ENCODE measurements at places on chromosomes 1 and 21.

- no peak for DNase-seq
Observed at GRCh38 chr1:8625981-8626898, 191.2 kb downstream of the RERE start.

GRCh38 chr1:48652334-48652733 is 124.4 kb downstream of the BEND5 start:
- DNase-seq, result no peak

GRCh38 chr1:234199476-234200127 is 173.7 kb upstream of the COA6 start:
- no peak for DNase-seq

DNA sequence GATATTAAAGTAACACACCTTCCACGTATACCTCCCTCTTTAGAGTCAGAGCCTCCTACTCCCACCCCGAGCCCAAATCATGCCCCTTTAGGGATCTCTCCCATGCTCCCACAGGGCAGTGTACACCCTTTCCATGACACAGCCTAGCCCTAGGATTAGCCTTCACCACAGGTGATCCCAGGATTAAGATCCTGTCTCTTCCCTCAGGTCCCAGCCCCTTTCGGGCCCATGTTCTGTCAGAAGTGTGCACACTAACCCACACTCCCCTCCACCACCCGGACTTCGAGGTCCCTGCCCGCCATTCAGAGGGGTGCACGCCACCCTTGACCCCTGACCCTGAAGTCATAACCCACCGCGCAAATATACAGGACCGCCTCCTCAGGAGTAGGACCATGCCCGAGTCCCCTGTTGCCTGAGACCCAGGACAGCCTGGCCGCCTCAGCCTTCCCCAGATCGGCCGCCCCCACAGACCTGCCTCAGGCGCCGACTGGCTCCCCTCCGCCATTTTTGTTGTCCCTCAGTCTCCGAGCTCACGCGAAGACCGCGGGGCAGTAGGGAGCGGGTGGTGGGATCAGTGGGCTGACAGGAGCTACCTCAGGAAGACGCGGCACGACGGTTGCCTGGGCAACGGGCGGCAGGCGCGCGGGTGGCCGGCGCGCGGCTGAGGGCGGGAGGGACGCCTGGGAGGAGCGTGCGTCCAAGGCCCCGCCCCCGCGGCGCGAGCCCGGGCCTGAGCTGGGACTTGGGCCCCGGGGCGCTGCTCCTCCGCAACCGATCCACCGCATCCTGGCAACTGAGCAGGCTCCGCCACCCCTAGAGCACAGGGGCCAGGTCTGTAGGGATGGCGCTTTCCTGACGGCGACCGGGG is at the start of gene AGBL4:
TSS of gene AGBL4 (minus strand) at position 663 of the 868 bp plus-strand sequence.
- no peak for DNase-seq

GRCh38 chr1:19412654-19413053 is 72.7 kb downstream of the CAPZB start:
- DNase-seq, result no peak

- DNase-seq, result no peak
Observed at GRCh38 chr21:45373991-45374816, 30.8 kb upstream of the COL18A1 start.

GRCh38 chr1:65423884-65424572 is 3.6 kb downstream of the LEPR start:
- no peak for DNase-seq

GRCh38 chr21:38027901-38028498 is 111.7 kb upstream of the KCNJ6 start:
- no peak for DNase-seq

DNA sequence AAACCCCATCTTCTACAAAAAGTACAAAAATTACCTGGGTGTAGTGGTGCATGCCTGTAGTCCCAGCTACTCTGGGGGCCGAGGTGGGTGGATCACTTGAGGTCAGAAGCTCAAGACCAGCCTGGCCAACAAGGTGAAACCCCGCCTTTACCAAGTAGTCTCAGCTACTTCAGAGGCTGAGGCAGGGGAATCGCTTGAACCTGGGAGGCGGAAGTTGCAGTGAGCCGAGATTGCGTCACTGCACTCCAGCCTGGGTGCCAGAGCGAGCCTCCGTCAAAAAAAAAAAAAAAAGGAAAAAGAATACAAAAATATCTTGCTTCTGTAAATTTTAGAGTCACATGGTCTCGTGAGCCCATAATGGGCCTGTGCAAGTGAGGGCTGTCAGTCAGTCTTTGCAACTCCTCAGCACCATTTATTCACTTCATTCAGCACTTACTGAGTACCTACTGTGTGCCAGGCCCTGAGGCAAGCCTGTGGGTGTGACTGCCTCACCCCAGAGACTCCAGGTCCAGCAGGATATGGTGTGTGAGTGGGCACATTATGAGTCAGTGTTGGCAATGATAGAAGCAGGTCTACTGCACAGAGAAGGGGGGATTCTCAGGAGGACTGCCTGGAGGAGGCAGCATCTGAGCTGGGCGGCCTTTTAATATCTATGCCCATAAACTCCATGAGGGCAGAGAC is 46.8 kb upstream of the TARDBP start:
- no peak for DNase-seq

DNA sequence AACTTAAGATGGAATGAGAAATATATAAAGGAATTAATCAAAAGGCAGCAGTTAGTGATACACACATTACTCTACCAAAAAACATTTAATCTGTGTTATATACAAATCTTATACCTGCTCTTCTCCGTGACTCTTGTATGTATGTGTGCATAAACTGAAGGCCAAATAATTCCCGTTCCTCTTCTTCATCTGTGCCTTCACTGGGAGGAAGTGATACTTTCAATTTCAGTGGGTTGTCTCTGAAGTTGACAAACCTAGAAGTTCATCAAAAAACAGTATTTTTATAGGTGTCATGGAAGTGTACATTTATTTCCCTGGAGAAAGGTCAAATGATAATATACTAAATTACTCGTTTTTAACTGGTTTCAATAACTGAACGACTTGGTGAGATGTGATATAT is 19.3 kb downstream of the TRMT13 start:
- no peak for DNase-seq

GRCh38 chr1:234763367-234763766 is 153.4 kb upstream of the IRF2BP2 start:
- no peak for DNase-seq

DNA sequence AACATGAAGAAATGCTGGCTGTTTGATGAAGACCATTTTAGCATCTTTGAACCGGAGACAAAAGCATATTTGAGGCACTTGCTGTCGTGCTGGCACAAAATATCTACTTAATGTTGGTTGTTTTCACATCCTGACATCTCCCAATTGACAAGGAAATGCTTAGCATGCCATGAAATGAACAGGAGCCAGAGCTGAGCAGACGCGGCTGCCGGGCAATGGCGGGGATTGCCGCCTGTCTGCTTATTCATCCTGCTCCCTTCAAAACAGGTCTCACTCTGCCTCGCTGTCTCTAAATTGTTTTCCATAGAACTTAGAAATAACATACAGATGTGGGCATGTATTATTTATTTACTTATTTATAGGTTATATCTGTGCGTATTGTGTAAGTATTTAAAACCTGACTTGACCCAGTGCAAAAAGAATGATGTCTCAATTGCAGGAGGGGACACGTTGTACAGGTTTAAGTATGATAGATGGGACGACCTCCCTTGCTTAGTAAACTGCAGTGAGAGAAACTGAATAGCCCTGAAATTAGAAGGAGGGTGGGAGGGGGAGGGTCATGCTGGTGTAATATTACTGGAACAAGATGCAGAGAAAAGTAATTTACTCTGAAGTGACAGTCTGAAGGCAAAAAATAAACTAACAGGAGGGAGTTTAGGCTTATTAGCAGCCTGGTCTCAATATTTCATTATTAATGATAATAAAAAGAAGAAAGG is 590.4 kb upstream of the PLXNA2 start:
- no peak for DNase-seq

GRCh38 chr1:24861821-24862727 is 68.0 kb downstream of the RUNX3 start:
- DNase-seq, result no peak

GRCh38 chr1:5991381-5992025 is 722 bp downstream of the NPHP4 start:
- DNase-seq, result no peak

DNA sequence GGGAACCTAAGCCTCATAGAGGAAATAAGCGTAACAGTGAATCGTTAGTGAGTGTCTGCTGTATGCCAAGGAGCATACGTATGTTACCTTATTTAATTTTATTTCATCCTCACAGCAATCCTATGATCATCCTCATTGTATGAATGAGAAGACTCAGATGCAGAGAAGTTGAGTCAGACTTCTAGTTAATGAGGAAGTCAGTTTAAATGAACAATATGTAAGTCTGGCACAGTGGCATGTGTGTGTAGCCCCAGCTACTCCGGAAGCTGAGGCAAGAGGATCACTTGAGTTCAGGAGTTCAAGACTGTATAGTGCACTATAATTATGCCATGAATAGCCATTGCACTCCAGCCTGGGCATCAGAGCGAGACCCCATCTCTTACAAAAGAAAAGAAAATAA is 148.0 kb downstream of the ZZZ3 start:
- DNase-seq, result no peak

DNA sequence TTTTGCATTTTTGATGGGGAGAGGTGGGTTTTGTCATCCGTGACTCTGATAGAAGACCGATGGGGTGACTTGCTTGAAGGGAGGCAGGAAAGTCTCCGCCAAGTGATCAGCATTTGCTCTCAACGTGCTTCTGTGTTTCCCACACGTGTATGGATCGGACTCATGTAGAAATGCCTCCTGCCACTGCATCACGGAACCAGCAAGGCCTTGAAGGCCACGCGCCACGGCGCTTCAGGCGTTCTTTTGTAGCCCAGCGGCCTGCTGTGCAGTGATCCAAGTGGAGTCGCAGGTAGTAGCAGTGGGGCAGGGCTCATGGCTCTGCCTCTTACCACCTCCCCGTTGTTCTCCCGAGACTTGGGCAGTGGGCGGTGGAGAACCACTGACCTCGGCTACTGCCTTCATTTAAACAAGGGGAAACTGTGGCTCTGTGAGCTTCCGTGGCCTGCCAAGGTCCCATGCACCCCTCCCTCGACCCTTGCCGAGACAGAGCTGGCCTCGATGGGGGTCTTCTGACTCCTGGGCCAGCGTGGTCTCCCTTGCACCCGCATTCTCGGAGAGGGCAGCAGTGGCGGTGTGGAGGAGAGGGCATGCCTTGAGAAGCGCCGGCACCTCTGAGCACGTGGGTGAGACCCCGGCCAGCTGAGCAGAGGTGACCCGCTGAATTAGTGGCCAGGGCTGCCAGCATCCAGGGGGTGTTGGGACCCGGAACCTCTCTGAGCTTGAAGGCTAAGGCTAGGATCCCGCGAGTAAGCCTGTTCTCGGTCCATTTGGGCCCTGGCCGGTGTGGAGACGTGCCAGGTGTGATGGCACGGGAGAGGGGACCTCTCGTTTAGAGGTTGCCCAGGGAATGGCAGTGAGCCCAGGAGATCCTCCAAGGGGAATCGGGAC is 46.1 kb upstream of the ABCG1 start:
- no peak for DNase-seq

- DNase-seq, result no peak
Observed at GRCh38 chr1:103146166-103146565, 37.8 kb upstream of the COL11A1 start.

DNA sequence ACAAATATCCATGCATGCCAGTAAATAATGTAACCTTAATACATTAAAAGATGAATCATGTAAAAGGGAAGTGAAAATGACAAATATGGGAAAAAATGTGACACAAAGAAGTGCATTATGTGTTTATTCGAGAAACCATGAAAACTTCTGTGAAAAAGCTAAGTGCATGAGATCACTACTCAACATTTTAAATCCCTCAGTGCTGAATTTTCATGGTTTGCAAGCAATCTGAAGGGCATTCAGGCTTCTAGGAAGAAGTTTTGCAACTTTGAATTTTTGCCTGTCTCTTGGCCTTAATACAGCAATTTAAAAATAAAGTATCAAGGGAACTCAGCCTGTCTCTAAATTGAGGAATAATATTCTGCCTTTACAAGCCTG is 78.2 kb downstream of the MAP3K7CL start:
- DNase-seq, result no peak

GRCh38 chr1:244887281-244887680 is 22.9 kb upstream of the HNRNPU start:
- DNase-seq, result no peak

DNA sequence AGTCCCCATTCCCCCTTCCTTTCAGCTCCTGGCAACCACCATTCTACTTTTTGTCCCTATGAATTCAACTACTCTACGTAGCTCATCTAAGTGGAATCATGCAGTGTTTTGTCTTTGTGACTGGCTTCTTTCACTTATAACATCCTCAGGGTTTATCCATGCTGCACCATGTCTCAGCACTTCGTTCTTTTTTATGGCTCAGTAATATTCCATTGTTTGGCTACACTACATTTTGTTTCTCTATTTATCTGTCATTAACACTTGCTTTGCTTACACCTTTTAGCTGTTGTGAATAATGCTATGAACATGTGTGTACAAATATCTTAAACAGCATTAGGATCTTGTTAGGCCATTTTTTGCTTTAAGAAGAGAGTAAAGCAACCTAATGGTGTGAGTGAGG is 1.5 kb upstream of the MRPS14 start:
- no peak for DNase-seq

- no peak for DNase-seq
Observed at GRCh38 chr1:81233591-81233990, 567.1 kb upstream of the ADGRL2 start.

DNA sequence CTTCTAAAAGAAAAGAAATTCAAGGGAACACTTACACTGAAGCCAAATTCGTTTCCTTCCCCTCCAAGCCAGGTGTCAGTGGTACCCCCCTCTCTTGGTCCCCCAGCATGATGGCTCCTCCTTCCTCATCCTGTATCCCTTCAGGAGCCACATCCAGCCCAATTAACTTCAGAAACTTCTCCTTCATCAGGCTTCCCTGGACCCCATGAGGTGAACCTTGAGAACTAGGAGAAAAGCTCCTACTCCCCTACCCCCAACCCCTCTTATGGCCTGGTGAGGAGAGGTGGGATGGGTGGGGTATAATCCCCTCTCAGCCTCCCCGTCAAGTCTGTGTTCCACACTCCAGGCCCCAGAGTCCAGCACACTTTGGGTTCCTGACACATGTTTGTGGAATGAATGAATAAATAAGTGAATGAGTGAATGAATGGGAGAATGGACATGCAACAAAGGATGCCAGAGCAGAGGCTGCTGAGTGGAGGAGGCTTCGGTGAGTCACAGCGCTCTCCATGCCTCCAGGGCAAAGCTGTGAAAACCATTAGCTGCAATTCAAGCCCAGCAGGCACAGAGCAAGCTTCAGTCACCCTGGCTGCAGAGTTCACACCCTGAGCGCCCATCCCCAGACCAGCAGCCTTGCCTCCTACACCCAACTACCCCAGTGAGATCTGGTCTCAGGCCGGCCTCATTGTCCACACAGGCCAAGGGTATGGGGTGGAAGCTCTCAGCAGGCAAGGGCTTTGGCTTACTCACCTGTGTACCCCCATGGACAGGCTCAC is 43.8 kb downstream of the BATF3 start:
- no peak for DNase-seq

DNA sequence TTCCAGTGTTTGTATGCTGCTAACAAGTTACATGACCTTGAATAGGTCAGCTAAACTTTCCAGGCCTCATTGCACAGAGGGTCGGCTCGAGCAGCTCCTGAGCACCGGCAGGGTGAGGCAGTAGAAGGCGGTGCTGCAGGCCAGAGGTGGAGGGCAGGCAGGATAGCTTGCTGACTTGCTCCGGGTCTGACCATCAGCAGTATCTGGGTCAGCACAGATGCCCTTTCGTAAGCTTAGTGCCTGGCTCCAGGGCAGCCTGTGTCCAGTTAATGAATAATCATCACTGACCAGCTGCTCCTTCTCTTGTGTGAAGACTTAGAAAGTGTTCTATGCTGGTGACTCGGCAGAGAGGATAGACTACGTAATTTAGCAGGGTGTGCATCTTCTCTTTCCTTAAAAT is 6.9 kb downstream of the MAPKAPK2 start:
- no peak for DNase-seq

- no peak for DNase-seq
Observed at GRCh38 chr1:22711591-22712501, 1.2 kb downstream of the EPHB2 start.

All from stimulated activated CD4-positive, alpha-beta T cell treated with anti-CD3 and anti-CD28 coated beads, TNF-alpha, amount 100 ng/mL, for 1 hour (primary cell).